ENCODE measurements at places on chromosomes 3 and 15.

GRCh38 chr15:27486683-27487647, 516.0 kb downstream of the GABRG3 start:
- no peak for DNase-seq

DNA sequence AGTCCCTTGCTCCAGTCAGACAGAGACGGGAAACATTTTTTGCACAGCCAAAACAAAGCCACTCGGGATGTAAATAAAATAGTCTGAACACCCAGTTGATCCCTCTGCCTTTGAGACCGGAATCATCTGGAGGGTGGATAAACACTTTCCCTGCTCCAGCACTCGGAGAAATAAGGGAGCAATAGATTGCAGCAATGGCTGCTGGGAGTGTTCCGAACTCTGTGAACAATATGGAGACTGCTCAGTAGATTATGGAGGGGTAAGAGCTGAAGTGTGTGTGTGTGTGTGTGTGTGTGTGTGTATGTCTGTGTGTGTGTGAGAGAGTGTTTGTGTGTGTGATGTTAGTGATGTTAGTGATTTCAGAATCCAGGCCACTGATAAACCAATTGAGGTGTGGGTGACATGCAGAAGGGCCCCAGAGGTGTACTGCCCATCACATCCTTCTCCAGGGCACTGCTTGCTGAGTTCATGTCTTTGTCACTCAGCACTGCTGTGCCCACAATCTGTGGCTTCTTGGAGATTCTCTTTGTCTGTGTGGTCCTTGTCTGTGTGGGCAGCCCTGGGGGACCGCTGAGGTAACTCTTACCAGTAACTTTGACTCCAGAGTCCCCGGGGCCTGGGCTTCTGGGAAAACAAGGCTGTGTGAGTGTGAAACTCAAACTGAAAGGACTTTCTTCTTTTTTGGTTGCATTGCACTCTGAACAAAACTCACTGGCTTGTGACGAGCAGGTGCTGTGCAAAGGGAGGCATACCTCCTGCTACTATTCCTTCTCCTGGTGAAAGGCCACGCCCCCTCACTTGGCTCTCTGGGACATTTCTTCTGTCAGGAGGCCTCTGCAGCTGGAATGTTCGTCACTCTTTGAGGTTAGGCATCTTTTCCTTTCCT, 23.0 kb downstream of the CRYGS start:
- DNase-seq = no peak

DNA sequence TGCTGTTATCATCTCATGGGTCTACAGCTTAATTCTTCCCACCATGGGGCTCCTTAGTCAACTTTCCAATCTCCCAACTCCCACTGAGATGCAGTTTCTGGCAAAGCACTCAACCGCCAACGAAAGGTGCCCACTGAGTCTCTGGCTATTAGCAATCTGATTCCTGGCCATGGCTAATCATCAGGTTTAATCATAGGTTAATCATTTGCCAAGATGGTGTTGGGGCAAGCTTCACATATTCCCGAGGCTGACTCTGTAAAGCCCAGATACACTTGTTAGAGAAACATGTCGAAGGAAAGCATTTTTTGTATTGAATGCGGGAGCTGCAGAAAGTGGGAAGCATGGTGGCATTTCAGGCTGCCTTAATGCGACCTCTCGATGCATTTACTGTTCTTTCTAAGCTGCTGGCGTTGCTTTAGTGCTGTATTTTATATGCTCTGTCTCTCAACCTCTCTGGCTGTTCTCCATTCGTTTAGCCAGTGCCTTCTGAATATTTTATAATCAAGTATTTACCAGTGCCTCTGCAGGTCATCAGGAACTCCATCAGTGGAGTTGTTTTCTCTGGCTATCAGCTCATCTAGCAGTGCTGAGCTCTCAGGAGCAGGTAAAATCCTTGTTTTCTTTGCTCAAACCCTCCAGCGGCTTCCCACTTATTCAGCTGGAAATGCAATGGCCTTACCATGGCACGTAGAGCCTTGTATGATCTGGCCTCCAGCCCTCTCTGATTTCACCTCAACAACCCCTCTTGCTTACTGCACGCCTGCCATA, 67.0 kb downstream of the EDEM1 start:
- no peak for DNase-seq

DNA sequence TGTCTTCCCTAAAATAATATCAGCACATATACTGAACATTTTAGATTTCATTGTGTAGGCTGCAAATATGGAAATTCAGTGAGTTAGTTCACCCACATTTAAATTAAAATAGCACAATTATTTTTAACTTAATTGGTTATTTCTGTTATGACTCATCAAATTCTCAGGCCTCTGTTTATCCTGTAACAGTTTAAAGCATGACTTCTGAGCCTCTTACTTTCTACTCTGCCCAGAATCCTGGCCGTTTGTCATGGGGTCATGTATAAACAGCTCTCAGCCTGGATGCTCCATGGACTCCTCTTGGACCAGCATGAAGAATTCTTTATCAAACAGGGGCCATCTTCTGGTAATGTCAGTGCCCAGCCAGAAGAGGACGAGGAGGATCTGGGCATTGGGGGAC, 12.2 kb downstream of the TUBGCP4 start:
- DNase-seq = no peak

- DNase-seq = no peak
Measured at GRCh38 chr3:157282261-157283191, 122.6 kb upstream of the CCNL1 start.

DNA sequence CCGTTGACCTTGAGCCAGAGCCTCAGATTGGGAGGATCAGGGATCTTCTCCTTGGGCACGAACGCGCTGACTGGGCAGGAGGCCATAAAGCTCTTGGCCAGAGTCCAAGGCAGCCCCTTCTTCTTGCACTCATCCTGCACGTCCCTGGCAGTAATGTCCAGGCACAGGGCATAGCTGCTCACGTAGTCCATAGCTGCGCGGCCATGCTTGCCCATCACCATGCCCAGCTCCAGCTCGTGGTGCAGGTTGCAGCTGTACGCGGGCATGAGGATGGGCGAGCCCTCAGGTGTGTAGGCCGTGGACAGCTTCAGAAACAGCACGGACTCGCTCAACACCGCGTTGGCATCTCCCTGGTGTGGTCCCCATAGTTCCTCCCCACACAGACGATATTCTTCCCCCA, 17.9 kb upstream of the RPLP1 start:
- DNase-seq = no peak

DNA sequence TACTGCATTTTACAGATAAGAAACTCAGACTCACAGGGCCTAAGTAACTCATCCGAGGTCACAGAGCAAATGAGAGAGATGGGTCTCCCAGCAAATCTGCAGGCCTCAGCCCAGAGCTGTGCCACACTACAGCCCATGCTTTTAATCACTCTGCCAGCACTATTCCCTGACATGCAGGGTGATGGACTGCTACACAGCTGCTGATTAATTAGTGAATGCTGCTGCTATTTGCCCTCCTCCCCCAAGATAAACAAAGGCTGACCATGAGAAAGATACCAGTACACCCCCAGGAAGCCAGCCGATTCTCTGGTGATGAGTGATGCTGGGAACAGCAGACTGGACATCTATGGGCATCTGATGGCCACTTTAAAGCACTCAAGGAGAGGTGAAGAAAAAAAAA, 39.3 kb downstream of the RFTN1 start:
- no peak for DNase-seq

DNA sequence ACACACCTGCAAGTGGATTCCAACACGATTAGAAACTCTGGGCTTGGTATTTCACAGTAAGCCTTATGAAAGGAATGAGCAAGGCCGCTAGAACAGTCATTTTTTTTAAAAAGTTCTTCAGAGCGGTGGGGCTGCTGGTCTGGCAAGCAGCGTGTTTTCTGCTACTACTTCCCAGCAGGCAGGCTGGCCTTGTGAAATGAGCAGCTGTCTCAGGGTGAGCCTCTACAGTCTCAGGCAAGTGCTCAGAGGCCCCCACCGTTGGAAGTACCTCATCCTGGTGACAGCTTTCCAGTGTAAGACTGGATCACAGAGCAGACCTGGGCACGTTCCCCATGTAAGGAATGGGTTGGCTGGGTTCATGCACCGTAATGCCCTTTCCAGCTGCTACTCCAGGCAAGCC, 119.2 kb downstream of the LRIG1 start:
- DNase-seq = no peak

DNA sequence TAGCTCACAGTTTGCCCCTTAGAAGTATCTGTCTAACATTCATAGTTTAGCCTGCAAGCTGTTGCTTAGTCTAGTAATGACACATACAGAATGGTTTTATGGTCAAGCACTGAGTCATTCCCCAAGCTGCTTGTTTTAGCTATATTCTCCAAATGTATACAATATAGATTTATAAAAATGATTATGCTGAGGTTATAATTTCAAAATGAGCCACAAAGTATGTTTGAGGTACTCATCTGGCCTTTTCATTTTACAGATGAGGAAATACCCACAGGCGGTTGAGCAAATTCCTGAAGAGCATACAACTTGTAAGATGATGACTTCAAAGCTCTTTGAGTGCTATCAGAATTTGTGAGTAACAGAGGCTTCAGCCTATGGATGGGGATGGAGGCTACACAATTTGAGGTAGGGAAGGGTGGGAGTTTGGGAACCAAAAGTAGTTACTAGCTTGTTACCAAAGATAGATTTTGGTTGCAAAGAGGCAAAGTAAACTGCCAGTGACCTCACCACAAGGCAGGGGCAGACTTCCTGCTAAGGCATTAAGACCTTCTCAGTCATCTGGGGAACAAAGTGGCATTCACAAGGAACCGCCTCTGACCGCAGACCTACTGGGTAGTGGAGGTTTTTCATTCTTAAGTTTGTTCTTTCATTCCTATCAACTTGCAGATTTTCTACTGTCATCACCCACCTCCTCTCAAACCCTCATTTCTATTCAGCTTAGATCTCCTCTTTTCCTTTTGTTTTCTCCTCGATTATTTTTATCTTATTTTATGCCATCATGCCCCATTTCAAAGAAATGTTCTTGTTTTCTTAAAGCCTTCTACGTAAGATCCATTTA, 257.2 kb upstream of the NECTIN3 start:
- no peak for DNase-seq

DNA sequence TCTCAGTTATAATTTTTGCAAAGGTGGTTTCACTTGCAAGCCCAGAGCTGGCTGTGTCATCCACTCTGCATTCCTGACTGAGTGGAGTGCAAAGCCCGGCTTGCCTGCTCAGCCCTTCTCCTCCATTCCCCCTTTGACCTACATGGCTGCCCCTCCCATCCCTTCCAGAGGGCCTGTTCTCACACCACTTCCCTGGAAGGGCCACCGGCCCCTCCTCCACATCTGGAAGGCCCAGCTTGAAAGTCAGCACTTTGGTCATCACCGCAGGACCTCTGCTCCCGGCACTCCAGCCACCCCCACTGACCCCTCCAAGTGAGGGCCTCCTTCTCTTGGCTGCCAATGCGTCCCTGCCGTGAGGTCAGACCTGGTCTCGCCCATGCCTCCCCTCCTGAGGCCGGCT, 74.1 kb upstream of the RNF7 start:
- DNase-seq = no peak

DNA sequence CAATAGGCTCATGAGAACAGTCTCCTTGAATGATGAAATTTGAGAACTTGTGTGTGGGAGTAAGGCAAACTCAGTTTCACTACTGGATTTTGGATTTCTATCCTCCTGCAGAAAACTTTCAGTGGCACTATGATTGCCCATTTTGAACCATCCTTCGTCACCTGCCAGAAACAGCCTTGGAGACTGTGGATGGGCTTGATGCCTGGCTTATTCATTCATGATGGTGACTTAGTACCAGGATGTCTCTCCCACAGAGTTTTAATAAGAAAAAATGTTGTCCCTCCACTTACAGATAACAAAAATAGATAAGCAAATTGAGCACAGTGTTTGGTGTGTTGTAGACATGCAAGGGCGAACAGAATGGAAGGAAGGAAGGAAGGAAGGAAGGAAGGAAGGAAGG, 53.5 kb upstream of the CPNE4 start:
- DNase-seq = no peak

DNA sequence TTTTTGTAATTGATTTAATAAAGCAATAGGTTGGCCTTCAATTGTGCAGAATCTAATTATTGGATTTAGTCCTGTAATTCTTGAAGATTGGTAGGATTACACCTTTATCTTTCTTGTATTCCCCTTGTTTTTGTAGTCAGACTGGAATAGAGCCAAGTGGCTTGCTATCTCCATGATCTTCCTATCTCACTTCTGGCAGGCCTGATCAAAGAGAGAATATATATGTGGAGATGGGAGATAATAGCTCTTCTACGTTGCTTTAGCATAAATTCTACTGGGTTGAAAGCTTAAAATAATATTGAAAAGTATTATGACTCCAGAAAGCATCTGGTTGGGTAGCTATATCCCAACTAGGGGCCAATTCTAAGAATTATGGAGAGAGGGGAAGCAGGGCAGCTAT, 16.9 kb upstream of the IFT57 start:
- DNase-seq = no peak

DNA sequence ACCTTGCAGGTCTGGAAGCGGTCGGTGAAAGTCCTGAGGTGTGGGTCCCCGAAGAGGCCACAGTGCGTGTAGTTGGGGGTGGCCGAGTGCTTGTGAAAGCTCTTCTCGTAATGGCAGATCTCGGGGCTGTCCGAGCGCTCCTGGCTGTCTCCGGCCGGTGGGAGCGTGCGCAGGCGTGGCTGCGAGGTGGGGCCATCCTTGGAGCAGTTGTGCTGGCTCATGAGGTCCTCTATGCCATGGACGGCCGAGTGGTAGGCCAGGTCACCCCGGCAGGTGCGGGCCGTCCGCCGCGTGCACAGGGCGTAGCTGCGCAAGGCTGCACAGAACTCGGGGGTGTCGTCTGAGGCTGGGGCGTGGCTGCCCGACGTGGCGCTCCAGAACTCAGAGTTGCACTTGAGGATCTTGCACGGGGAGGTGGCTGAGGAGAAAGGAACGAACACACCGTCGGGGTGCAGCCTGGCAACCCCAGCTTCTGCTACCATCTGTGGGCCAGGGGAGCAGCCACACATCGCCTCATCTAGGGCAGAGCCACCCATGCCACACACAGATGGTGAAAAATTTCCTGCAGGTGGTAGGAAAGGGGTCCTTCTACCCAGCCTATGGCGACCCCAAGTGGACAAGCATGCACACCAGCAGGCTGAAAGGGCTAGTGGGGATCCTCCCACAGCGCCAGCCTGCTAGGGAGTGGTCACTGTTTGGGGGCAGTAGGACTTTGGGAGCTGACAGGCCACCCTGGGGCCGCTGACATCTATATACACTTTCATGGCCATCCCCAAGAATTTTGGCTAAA, 36.7 kb downstream of the RGMA start:
- no peak for DNase-seq

DNA sequence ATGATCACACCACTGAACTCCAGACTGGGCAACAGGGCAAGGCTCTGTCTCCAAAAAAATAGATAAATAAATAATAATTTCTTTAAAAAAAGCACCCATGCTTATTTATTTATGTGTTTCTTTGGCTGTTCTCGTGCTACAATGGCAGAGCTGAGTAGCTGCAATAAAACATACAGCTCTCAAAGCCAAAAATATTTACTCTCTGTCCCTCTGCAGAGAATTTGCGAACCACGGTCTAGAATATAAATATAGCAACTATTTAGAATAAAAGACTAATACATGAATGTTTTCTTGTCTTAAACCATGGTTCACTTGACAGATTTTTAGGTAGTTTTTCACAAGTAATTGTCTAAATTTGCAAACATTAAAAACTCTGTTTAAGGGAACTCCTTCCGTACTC, 72.7 kb downstream of the ADAM10 start:
- no peak for DNase-seq

GRCh38 chr15:88529021-88529630, 17.4 kb downstream of the DET1 start:
- DNase-seq = no peak

- DNase-seq = no peak
Measured at GRCh38 chr3:177483182-177483967, 286.1 kb upstream of the TBL1XR1 start.

- no peak for DNase-seq
Measured at GRCh38 chr15:67943475-67943874, 103.6 kb upstream of the RNU6-1 start.
